GM04504 (cell line): ENCODE measurements at places on chromosomes 13 and 19.
A peak's percentile ranks its signal among the peaks of the same experiment; 100 is the strongest.

GRCh38 chr13:40285634-40286033 lies 380.8 kb downstream of the FOXO1 start:
- no peak for DNase-seq

- no peak for DNase-seq
Observed at GRCh38 chr13:29175250-29175873, 355.2 kb downstream of the MTUS2 start.

- no peak for DNase-seq
Observed at GRCh38 chr19:52191951-52192350, 2.1 kb downstream of the PPP2R1A start.

DNA sequence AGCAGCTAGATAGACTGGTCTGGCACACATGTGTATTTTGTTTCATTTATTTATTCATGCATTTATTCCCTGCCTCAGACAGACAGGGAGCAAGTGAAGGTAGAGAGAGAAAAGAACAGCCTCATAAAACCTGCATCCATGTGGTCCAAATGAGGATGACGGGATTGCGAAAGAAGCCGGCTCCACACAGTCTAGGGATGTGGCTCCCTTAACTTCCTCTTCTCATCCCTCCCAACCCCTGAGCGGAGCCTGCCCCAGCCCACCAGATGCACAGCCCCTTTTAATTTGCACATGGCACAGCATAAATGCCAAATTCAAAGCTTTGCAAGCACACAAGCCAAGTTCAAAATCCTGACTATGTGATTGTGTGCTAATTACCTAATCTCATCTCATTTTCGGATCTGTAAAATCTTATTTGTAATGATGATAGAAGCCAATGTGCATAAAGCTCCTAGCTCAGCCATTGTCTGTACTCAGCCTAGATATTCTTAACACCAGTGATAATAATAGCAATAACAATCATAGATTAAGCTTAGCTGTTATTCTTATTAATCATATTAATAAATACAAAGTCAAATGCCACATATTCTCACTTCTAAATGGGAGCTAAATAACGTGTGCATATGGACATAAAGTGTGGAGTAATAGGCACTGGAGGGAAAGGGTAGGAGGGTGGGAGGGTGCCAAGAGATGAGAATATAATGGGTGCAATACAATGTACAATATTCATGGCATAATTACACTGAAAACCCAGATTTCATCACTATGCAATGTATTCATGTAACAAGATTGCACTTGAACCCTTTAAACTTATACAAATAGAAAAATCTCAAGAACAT lies 156.3 kb downstream of the DCT start:
- no peak for DNase-seq

- no peak for DNase-seq
Observed at GRCh38 chr13:46521921-46522747, 30.8 kb upstream of the LRCH1 start.

- DNase-seq = no peak
Observed at GRCh38 chr13:103349211-103349980, 283.2 kb upstream of the SLC10A2 start.

- DNase-seq = no peak
Observed at GRCh38 chr19:3389876-3390371, 23.5 kb downstream of the NFIC start.

DNA sequence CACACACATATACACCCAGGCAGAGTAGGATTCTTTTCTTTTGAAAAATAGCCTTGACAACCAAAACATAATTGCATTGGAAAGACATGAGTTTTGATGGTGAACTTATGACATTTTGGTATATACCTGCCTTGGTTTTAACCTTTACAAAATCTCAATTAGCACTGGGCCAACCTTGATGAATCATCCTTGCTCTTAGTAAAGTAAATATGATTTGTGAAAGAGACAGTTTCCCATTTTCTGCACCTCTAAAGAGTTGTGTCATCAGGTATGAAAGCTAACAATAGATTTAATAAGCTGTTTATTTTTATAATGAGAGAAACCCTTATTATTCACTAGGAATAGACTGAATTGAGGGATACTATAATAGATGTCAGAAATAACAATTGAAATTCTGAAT lies 15.7 kb upstream of the ENOX1 start:
- DNase-seq = no peak

- peak; percentile 68 for DNase-seq
Observed at GRCh38 chr19:43784241-43784980, 3.6 kb upstream of the KCNN4 start.

DNA sequence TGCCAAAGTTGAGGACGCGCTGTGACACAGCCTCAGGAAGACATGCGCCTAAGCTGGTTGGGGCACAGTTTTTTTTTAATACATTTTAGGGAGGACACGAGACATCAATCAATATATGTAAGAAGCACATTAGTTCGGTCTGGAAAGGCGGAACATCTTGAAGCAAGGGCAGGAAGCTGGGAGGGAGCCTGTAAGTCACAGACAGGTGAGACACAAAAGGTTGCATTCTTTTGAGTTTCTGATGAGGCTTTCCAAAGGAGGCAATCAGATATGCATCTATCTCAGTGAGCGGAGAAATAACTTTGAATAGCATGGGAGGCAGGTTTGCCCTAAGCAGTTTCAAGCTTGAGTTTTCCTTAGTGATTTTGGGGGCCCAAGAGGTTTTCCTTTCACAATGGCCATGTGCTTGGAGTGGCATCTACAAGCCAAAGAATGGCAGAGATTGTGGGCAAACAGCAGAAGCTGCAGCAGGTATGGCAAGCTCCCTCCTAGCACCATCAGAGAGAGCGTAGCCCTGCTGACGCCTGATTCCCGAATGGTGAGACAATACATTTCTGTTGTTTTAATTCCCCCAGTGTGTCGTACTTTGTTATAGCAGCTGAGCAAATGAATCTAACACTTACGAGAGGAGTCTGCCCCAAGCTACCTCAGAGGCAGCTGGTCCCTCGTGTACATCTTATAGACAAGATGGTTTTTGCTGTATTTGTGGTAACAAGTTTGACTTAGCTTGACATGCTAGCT lies 99.5 kb upstream of the TMTC4 start:
- DNase-seq = no peak

GRCh38 chr13:76389321-76389720 lies 496.9 kb downstream of the KCTD12 start:
- no peak for DNase-seq

DNA sequence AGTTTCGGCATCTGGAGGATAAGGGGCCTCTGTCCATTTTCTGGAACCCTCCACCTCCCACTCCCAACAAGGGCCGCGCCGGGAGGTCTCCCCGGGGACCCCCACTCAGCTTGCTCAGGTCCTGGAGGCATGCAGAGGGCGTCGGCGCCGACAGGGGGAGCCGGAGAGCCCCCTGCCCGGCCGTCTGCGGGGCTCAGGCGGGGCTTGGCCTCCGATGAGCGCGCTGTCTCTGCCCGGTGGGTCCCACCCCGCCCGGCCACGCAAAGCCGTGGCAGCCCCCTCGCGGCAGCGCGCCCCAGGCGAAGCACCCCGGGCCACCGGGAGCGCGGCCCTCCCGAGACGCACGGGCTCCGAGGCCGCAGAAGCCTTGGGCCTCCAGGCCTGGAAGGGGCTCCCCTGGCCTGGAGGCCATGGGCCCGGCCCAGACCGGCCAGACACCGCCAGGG lies 149.7 kb upstream of the ZNF536 start:
- no peak for DNase-seq

GRCh38 chr13:27636589-27637288 lies 15.0 kb downstream of the POLR1D start:
- no peak for DNase-seq

- DNase-seq = no peak
Observed at GRCh38 chr19:48455171-48455907, at the start of gene KCNJ14. Gene KCNJ14, plus strand, starts transcription at chr19:48455574. Its CDS starts 6,151 bp downstream, at chr19:48461725.

DNA sequence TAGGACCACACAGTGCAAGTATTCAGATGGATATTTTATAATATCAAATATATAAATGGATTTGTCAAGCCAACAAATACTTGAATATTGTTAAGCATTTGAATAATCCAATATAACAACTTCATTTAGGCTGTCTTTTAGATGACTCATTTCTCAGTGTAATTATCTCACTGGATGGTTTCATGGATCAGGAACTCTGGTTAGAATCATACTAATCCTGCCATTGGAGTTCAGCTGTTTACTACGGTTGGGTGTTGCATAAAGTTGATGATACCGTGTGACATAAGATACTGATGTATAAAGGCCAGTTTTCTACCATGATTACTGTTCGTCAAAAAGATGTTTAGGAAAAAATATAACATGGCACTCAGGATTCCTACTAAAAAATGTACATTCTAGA lies 196.3 kb downstream of the TSHZ3 start:
- no peak for DNase-seq

GRCh38 chr13:113936166-113936965 lies 37.5 kb downstream of the C13orf46 start:
- DNase-seq = no peak

- DNase-seq = peak; percentile 47
Observed at GRCh38 chr13:30968846-30969245, 36.4 kb downstream of the TEX26 start.

DNA sequence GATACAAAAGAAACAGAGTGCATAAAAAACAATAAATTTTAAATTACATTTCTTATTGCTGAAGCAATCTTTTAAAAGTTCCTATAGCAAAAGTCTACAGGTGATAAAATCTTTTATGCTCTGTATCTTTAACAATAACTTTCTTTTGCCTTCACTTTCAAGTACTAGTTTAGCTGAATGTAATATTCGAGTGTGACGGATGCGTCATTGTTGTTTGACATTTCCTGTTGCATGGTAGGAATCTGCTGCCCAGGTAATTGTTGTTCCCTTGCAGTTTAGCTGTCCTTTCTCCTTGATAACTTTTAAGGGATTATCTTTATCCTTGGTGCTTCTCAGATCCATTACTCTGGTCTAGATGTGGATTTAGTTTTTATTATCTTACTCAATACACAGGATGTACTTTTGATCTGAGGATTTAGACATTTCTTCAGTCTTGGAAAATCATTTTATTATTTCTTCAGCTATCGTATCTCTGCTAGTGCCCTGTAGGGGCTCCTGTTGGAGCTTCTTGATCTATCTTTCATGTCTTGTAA lies 2.1 kb upstream of the CPB2 start:
- DNase-seq = no peak

DNA sequence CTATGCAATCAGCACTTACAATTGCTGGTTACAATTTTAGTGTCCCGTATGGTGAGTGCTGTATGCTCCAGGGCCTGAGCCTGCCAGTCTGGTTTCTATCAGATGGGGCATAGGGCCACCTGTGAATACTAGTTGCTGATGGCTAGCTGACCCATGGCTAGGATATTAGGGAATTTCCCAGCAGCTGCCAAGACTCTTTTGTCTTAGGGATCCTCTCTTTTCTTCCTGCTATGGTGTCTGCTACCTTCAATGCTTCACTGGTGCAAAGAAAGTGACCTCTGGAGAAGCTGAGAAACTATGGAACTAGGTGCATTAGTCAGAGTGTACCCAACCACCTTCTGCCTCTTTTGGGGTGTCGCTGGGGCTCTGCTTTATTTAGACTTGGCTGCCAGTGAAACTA lies 11.6 kb downstream of the CCDC169 start:
- no peak for DNase-seq

GRCh38 chr13:78604782-78605611 lies 1.6 kb upstream of the POU4F1 start:
- no peak for DNase-seq

DNA sequence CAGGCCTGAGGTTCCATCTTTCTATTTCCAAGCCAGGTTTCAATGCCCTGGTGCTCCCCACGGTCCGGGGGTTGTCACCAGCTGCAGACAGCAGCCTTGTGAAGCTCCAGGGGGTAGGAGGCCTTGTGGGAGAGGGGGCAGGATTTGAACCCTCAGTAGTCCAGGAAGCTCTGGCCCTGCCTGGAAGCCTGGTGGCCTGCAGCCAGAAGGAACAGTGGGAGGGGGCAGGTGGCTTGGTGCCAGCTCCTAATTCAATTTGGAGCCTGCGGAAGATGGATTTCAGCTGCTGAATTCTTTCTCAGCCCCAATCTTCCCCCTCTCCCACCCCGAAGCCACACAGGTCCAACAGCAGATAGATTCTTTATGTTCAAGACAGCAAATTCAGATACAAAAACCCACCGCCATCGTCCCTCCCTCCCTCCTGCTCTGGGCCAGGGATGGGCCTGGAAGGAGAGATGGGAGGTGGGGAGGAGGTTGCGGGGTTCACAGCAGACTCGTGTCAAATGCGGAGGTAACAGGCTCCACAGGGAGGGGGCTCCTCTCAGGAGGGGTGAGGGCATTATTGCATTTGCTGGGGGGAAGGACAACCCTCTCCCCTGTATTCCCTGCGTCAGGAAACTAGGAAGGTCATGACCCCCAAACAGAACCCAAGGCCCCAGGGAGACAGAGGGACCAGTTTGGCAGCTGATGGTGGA lies 2.4 kb upstream of the PTGER1 start:
- DNase-seq = no peak

GRCh38 chr19:34041925-34042521 lies 130.3 kb upstream of the LSM14A start:
- DNase-seq = peak; percentile 25

- DNase-seq = no peak
Observed at GRCh38 chr19:11291415-11291814, 4.5 kb upstream of the TSPAN16 start.

- DNase-seq = no peak
Observed at GRCh38 chr13:69828527-69828926, 279.1 kb upstream of the ATXN8OS start.

- no peak for DNase-seq
Observed at GRCh38 chr19:35569281-35569781, 5.9 kb upstream of the ATP4A start.

GRCh38 chr13:21913010-21913409 lies 242.1 kb downstream of the FGF9 start:
- DNase-seq = no peak

DNA sequence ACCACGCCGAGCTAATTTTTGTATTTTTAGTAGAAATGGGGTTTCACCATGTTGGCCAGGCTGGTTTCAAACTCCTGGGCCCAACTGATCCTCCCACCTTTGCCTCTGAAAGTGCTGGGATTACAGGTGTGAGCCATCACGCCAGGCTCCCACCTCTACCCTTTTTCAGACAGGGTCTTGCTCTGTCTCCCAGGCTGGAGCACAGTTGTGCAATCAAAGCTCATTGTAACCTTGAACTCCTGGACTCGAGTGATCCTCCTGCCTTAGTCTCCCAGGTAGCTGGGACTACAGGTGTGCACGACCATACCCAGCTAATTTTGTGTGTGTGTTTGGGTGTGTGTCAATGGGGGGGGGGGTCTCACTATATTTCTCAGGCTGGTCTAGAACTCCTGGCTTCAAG lies 1.7 kb downstream of the RASGRP4 start:
- DNase-seq = no peak

- DNase-seq = no peak
Observed at GRCh38 chr13:30829145-30829832, 76.8 kb upstream of the MEDAG start.

DNA sequence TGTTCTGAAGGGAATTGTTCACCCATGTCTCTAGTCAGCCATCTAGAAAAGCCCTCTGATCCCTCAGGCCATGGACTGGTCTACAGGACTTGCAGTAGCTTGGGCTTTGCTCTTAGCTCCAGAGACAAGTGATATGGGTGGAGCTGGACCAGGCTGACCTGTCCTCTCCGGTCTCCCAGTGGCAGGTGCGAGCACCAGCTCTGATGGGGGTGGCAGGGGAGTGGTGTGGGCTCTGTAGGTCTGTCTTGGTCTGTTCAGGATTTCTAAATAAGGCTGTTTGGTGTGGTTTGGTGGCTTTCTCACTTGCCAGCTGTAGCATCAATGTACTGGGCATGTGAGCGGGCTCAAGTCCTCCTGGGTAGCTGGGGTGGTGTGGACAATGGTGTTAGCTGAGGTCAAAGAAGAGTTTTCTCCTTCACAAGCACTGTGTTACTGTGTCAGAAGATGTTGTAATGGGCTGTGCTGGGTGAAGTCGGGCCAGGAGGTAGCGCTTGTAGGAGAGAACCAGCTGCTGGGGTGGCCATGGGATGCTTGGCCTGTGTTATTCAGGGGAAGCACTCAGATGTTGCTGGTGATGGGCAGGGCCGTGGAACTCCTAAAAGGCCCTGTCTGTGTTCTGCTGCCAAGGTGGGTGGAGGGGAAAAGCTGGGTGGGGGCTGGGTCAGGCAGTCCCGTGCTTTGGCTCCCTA lies 16.9 kb downstream of the GPC6 start:
- DNase-seq = no peak
